ENCODE measurements at places on chromosomes 1 and 21. TPM values are rescaled to one million over a fixed set of nuclear protein-coding genes. Genes with fewer than 3 reads are reported as not detected.

- no peaks in the 10 kb centered on the region for H3K27me3 ChIP-seq
- peaks cover 76% of the 10 kb centered on the region for H3K4me1 ChIP-seq
- H3K4me3 ChIP-seq: peak overlapping the region; percentile 89
- peak overlapping the region; percentile 95 for H3K27ac ChIP-seq
- DNase-seq: no peak
- peaks cover 23% of the 10 kb centered on the region for H3K36me3 ChIP-seq
Measured at GRCh38 chr1:153958961-153959260, 499 bp upstream of the CRTC2 start.

- no peak overlapping the region for H3K4me3 ChIP-seq
- no peaks in the 10 kb centered on the region for H3K36me3 ChIP-seq
- no peak for DNase-seq
- H3K4me1 ChIP-seq: peaks cover 6% of the 10 kb centered on the region
- no peak overlapping the region for H3K27ac ChIP-seq
Measured at GRCh38 chr1:225928186-225929175, 4.4 kb upstream of the PYCR2 start.

DNA sequence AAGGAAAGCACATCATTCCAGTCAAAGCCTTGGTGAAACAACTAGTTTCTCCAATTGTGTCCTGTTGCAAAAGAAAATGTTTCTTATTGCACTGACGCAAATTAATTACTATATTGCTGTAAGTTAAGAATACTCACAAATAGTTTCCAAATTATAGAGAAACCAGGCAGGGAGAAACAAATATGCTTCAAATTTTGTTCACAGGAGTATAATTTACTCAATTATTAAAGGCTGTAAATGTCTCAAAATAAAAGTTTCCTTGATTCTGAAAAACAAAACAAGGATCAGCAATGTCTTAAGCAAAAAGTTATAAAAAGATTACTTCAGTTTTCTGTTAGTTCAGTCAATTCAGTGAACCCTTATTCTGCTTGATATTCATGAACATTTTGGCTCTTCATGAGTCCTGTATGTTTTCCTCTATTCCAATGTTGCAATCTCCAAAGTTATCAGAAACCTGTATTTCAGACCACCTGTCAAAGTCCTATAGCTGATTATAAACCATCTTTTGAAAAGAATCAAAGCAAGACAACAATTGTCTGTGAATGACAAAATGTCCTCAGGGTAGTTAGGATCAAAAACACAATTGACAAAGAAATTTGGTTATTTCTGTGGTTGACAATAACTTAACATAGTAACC lies 11.7 kb upstream of the SYPL2 start:
- H3K27ac ChIP-seq: no peak overlapping the region
- H3K4me1 ChIP-seq: no peaks in the 10 kb centered on the region
- no peaks in the 10 kb centered on the region for H3K36me3 ChIP-seq
- no peak for DNase-seq
- no peaks in the 10 kb centered on the region for H3K27me3 ChIP-seq

DNA sequence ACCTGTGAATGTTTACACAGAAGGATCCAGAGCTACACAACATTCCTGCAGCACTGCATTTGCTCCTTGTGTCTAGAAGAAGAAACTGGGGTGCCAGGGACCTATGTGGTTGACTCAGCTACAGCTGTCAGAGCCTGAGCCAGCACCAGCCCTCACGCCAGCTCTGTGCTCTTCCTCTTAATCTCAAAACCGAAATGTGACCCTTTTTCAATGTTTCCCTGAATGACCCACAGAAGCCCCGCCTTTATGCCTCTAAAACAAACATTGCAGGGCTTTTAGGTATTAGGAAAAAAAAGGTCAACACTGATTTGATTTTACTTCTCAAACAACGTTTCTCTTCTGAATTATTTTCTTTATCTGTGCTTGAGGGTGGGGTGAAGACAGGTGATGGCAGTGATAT lies 260.5 kb downstream of the DYRK1A start:
- peaks cover 9% of the 10 kb centered on the region for H3K4me1 ChIP-seq
- DNase-seq: no peak
- H3K4me3 ChIP-seq: no peak overlapping the region
- H3K27me3 ChIP-seq: no peaks in the 10 kb centered on the region
- no peaks in the 10 kb centered on the region for H3K36me3 ChIP-seq
- no peak overlapping the region for H3K27ac ChIP-seq

The DNAI4 gene
- 0.72 TPM for polyA plus RNA-seq

- DNase-seq: no peak
- H3K4me1 ChIP-seq: no peaks in the 10 kb centered on the region
- H3K27ac ChIP-seq: no peak overlapping the region
- peaks cover 15% of the 10 kb centered on the region for H3K27me3 ChIP-seq
- no peaks in the 10 kb centered on the region for H3K36me3 ChIP-seq
Measured at GRCh38 chr1:24955161-24955560, 25.1 kb upstream of the RUNX3 start.

The CRNN gene
- 0.24 TPM for polyA plus RNA-seq

DNA sequence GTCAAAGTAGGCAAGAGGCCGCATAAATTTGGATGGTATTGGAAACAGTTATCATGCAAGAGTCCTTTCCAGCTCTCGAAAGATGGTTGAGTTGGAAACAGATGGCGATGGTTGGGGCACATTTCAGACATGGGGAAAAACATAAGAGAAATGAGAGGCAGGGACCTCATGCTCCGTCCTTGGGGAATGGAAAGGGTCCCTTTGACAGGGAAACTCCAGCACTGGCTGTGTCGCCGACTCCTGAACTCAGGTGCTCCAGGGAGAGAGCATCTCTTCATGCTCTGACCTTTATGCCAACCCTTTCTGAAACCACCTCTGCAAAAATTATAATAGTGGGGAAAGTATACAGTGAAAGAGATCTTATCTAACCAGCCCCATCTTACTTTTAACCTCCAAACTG lies 36.8 kb upstream of the COL6A2 start:
- no peaks in the 10 kb centered on the region for H3K36me3 ChIP-seq
- H3K4me3 ChIP-seq: no peak overlapping the region
- H3K27me3 ChIP-seq: no peaks in the 10 kb centered on the region
- peak overlapping the region; percentile 16 for H3K27ac ChIP-seq

The CYP4Z1 gene
- 0.61 TPM for polyA plus RNA-seq

The MYOG gene
- not detected for polyA plus RNA-seq

GRCh38 chr1:2049225-2049717 lies 940 bp upstream of the PRKCZ start:
- H3K27ac ChIP-seq: peak overlapping the region; percentile 47
- H3K36me3 ChIP-seq: no peaks in the 10 kb centered on the region
- peaks cover 56% of the 10 kb centered on the region for H3K27me3 ChIP-seq
- no peak for DNase-seq

DNA sequence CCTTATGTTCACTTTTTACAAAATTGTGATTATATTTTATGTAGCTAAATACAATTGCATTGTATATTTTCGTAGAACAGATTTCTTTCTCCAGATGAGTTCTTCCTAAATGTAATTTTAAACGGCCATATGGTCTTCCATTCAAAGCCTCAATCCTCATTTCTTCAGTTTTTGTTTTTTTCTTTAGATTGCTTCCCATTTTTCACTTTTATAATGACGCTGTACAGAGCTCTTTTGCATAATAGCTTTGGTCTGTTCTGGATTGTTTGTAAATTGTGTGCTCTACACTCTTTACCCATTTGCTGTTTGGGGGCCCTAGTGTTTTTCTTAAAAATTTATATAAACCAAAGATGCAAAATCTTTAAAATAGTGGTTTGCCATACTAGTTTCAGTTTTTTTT lies 27.8 kb downstream of the AVPR1B start:
- no peak overlapping the region for H3K4me3 ChIP-seq
- H3K36me3 ChIP-seq: no peaks in the 10 kb centered on the region
- no peak for DNase-seq
- no peaks in the 10 kb centered on the region for H3K27me3 ChIP-seq
- no peak overlapping the region for H3K27ac ChIP-seq

The CFHR5 gene
- not detected for polyA plus RNA-seq

The KIF2C gene
- polyA plus RNA-seq: 0.34 TPM

GRCh38 chr21:38800924-38801744 lies 4.6 kb upstream of the ETS2 start:
- peaks cover 9% of the 10 kb centered on the region for H3K4me1 ChIP-seq
- no peaks in the 10 kb centered on the region for H3K36me3 ChIP-seq
- H3K27me3 ChIP-seq: no peaks in the 10 kb centered on the region
- H3K4me3 ChIP-seq: no peak overlapping the region
- DNase-seq: no peak
- H3K27ac ChIP-seq: no peak overlapping the region

GRCh38 chr1:227134686-227135314 lies 183.5 kb downstream of the CDC42BPA start:
- H3K4me3 ChIP-seq: no peak overlapping the region
- H3K36me3 ChIP-seq: peaks cover 45% of the 10 kb centered on the region
- DNase-seq: no peak
- no peak overlapping the region for H3K27ac ChIP-seq
- H3K27me3 ChIP-seq: no peaks in the 10 kb centered on the region
- H3K4me1 ChIP-seq: no peaks in the 10 kb centered on the region

The KRTAP19-1 gene
- polyA plus RNA-seq: not detected

- peaks cover 22% of the 10 kb centered on the region for H3K4me1 ChIP-seq
- H3K36me3 ChIP-seq: no peaks in the 10 kb centered on the region
- H3K27ac ChIP-seq: peak overlapping the region; percentile 86
Measured at GRCh38 chr1:6743189-6744101, 41.8 kb upstream of the CAMTA1 start.

GRCh38 chr1:64136296-64136695 lies 67.1 kb upstream of the UBE2U start:
- no peak for DNase-seq
- no peak overlapping the region for H3K27ac ChIP-seq
- H3K4me1 ChIP-seq: no peaks in the 10 kb centered on the region
- no peaks in the 10 kb centered on the region for H3K27me3 ChIP-seq

- H3K4me3 ChIP-seq: no peak overlapping the region
- peaks cover 22% of the 10 kb centered on the region for H3K4me1 ChIP-seq
- no peaks in the 10 kb centered on the region for H3K36me3 ChIP-seq
- peak overlapping the region; percentile 74 for H3K27ac ChIP-seq
Measured at GRCh38 chr1:117793413-117793812, 136.0 kb downstream of the GDAP2 start.

GRCh38 chr1:15742339-15742801 lies at the start of gene TMEM82:
Gene TMEM82 (plus strand): TSS chr1:15742499. CDS start chr1:15742560, 61 bp downstream.
- H3K27ac ChIP-seq: no peak within 1 kb of the TSS
- H3K4me3 ChIP-seq: no peak within 1 kb of the TSS
- H3K27me3 ChIP-seq: no peaks in the 10 kb centered on the region

The STX12 gene
- polyA plus RNA-seq: 29.2 TPM

- no peaks in the 10 kb centered on the region for H3K27me3 ChIP-seq
- no peaks in the 10 kb centered on the region for H3K36me3 ChIP-seq
- H3K4me1 ChIP-seq: no peaks in the 10 kb centered on the region
- DNase-seq: no peak
- no peak overlapping the region for H3K27ac ChIP-seq
- H3K4me3 ChIP-seq: no peak overlapping the region
Measured at GRCh38 chr1:117036018-117036461, 24.1 kb upstream of the TTF2 start.

DNA sequence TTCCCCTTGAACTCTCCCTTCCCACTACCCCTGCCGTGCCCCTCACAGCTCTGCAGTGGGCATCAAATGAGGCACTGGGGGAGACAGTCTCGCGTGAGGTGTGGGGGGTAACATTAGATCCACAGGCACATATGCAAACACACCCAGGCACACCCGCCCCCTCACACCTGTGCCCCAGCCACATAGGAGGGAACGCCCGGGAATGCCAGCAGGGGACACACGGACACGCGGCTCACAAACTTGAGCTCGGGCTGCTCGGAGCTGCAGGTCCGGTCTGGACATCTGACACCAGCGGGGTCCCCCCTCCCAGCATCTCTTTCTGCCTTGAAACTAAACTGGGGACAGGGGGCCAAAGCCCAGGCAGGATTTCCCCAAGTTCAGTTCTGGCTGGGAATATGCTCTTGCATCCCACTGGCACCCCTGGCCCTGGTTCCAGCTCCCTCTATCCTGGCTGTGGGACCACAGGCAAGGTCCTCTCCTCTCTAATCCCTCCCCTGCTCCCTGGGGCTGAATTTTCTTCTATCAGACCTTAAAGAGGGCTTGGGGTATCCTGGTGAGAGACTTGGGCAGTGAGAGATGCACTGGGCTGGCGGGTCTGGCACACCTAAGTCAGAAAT lies 30.6 kb downstream of the CDCP2 start:
- no peaks in the 10 kb centered on the region for H3K36me3 ChIP-seq
- no peak overlapping the region for H3K27ac ChIP-seq
- no peak for DNase-seq
- no peaks in the 10 kb centered on the region for H3K27me3 ChIP-seq

- no peaks in the 10 kb centered on the region for H3K27me3 ChIP-seq
- H3K4me3 ChIP-seq: no peak overlapping the region
- no peak overlapping the region for H3K27ac ChIP-seq
- no peak for DNase-seq
Measured at GRCh38 chr1:198380275-198380674, 160.2 kb downstream of the ATP6V1G3 start.

DNA sequence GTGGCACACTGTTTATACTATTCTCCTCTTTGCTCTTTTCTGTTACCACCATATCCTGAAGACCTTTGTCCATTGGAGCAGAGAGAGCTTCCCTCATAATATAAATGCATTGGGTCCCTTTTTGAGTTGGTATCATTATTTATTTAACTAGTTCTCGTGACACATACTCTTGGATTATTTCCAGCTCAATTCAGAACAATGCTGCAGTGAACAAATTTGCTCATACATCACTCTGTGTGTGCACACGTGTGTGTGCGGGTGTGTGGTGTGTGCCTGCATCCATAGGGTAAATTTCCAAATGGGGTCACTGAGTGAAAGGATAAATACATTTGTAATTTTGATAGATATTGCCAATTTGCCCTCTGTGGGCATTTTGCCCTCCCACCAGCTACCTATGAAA lies 5.8 kb downstream of the PLA2G2A start:
- H3K4me3 ChIP-seq: no peak overlapping the region
- no peaks in the 10 kb centered on the region for H3K36me3 ChIP-seq
- no peaks in the 10 kb centered on the region for H3K27me3 ChIP-seq
- no peak for DNase-seq
- H3K4me1 ChIP-seq: peaks cover 18% of the 10 kb centered on the region
- no peak overlapping the region for H3K27ac ChIP-seq

DNA sequence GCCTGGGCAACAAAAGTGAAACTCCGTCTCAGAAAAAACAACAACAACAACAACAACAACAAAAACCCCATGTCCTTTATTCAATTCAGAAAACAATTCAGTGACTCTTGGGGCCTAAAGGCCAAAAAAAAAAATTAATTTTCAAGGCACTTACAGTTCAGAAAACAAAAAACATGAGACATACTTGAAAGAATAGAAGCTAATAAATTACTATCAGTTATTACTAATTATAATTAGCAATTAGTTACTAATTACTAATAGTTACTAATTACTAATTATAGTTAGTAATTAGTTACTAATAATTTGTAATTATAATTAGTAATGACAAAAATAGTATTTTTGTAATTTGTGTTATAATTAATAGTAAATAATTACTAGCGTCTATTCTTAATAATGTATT lies 56.8 kb upstream of the MPC2 start:
- no peak overlapping the region for H3K27ac ChIP-seq
- H3K4me1 ChIP-seq: peaks cover 12% of the 10 kb centered on the region
- H3K4me3 ChIP-seq: no peak overlapping the region
- H3K27me3 ChIP-seq: no peaks in the 10 kb centered on the region
- H3K36me3 ChIP-seq: peaks cover 55% of the 10 kb centered on the region
- DNase-seq: no peak
